ENCODE measurements at places on chromosomes 3 and 15. TPM values are rescaled to one million over a fixed set of nuclear protein-coding genes. Genes with fewer than 3 reads are reported as not detected.

Gene CLEC3B
- not detected for total RNA-seq

DNA sequence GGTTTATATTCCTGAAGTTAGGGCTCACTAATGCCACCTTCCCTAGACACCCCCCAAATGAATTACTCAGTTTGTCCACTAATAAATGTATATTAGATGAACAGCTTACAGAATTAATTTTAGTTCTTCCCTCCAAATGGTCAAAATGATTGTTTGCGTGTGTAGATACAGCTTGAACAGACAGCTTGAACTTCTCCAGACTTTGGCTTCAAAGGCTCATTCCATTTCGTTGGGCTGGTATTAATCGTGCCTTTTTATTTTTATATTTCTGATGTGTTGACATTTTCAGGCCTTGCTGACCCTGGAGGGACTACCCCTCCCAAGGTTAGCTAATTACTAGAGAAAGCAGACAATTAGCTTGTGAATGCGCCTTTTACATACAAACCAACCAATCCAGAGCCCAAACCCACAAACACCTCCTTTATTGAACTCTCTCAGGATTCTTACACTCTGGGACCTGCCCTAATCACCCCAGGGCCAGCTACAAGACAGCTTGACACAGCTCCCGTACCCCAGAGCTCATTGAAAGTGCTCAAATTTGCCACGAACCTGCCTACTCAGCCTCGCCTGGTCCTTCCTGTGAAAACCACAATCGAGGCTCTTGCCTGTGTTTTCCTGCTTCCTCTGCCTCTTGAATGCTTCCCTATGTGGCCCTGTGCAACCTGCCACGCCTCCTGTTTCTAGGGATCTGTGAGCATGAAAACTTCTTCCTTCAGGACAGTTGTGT lies 40.3 kb downstream of the RPL22L1 start:
- DNase-seq, result no peak

- no peak for DNase-seq
Measured at GRCh38 chr3:188918093-188918492, 253.7 kb upstream of the TPRG1 start.

DNA sequence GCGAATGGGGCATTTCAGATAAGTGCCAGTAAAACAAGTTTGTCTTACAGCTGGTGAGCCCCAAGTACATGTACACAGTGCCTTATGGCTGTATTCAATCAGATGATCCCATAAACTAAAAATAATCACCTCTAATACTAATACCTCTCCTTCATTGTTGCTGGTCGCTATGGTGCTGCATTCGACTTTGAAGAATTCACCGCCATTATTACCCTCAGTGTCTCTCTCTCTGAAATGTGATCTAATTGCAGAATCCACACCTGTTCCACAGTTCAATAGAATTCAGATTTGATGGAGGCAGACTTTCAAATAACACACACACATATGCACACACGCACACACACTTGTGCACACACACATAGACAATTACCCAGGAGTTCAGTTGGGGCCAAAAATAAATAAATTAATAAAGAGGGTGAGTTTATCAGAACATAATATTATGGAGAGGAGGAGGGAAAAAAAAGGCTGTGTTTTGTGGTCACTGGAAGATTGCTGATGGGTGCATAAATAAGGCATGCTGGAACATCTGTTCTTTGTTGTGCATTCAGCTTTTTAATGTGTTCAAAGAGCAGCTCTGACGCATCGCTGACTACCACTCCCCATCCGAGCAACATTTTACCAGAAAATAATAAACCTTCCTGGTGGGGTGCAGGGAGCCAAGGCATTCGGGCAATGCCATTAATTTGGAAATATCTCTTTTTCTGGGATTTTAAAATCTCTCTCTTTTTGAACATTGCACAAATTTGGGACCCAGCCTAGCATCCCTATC lies 235.7 kb downstream of the SATB1 start:
- no peak for DNase-seq

Gene FBXW12
- not detected for total RNA-seq

GRCh38 chr3:52912885-52913731 lies 15.8 kb upstream of the STIMATE start:
- DNase-seq, result no peak

- DNase-seq, result no peak
Measured at GRCh38 chr3:132606085-132606484, 9.0 kb downstream of the ACKR4 start.

DNA sequence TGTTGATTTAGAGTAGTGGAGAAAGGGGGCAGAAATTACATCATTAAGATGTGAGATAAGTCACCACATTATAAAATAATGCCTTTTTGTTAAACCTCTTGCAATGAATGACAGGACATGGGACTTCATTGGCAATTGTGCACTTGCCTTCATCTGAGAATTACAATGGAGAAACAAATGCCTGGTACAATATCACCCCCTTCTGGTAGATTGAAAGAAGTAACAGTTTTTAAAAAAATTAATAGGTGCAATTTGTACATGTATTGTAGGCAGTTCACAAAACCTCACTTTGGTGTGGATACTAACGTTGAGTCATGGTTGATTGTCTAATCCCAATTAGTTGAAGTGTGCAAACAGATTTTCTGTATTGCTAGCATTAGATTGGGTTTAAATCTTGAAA lies 4.6 kb upstream of the P2RY14 start:
- no peak for DNase-seq

GRCh38 chr3:37463163-37463562 lies 288.8 kb upstream of the LRRFIP2 start:
- DNase-seq, result no peak

Gene BHLHE40
- 2.2 TPM for total RNA-seq

- DNase-seq, result no peak
Measured at GRCh38 chr3:69750549-69750948, 11.3 kb downstream of the MITF start.

All from H1 (cell line).